GM04503 (cell line): ENCODE measurements at places on chromosomes 3 and 15.
A peak's percentile ranks its signal among the peaks of the same experiment; 100 is the strongest.

DNA sequence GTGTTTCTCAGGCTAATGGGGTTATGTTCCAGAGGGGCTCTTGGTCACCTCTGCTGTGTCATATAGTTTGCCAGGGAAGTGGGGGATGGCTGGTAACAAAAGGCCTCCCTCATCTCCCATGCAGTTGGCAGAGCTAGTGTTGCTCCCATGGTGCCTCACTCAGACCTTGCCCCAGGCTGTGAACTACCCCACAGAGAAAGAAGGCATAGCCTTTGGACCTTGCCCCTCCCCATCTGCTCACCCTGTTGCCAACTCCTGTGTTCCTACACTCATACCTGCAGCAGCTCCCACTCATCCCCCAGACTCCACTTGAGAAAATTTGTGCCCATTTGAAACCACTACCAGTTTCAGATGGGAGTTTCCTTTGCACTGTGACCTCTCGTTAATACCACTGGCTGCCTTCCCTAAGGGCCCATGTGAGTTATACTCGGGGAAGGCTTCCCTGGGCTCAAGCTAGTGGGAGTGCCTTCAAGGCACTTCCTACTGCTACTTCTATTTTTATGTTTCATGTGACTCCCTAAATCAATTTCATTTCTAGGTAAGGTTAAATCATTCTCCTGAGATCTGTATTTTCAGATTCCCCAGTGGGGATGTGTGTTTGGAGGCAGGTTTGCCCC lies 25.3 kb upstream of the COPB2 start:
- DNase-seq: no peak

DNA sequence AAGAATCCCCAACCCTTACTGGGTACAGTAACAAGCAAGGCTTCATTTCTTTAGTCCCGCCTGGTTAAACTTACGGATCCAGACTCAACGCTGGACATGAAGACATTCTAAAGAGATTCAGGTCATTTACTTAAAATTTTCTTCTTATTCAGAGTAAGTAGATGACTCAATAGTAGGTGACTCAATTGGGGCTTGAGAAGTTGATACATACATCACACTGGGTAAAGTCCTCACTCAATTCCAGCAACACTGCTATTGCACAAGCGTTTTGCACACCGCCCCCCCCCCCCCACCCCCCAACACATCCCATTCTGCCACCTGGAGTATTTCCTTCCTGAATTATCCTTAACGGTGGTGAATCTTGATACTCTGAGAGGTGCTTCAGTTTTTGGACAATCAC lies 610.0 kb downstream of the FOXP1 start:
- DNase-seq: no peak

DNA sequence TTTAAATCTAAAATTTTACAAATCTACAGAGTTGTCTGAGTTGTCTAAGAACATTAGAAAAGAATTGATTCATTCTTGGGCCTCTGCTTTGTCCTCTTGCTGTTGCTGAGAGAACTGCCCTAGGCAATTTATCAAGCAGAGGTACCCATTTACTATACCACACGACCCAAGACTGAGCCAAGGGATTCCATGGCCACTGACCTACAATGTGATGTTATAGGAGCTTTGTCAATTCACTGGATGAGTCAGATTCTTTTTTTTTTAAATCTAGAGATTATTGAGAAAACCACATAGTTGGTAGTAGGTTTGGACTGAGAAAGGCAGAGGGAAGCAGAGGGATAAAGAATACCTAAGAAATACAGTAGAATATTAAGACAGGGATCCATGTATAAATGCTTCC lies 55.3 kb downstream of the TRAT1 start:
- no peak for DNase-seq

GRCh38 chr3:45084820-45085816 lies 59.0 kb downstream of the CLEC3B start:
- peak; percentile 83 for DNase-seq

DNA sequence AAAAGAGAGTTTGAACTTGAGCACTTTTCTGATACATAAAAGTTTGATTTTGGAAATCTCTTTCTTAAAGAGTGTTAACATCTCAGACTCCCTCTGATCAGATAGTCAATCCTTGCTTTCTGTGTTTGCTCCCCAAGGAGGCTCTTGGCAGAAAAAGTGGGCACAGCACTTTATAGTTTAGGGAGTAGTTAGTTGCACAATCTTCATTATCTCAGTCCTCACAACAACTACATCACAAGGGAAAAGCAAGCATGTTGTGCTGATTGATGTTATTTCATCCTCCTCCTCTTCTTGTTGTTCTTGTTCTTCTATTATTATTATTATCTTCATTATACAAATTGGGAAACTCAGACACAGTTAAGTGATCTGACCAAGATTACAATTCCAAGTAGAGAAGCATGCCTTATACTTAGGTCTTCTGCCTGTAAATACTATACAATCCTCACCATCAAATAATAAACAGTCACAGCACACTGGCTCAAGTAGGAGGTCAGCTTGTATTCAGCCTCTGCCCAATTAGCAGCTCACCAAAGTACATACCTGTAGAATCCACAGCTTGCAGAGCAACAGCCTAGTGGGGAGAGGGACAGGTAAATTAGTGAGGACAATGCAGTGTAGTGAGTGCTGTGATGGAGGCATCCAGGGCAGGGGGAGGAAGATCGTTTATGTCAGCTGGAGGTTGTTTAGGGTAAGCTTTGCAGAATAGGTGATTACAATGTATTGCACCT lies 304.1 kb upstream of the MME start:
- DNase-seq: no peak

DNA sequence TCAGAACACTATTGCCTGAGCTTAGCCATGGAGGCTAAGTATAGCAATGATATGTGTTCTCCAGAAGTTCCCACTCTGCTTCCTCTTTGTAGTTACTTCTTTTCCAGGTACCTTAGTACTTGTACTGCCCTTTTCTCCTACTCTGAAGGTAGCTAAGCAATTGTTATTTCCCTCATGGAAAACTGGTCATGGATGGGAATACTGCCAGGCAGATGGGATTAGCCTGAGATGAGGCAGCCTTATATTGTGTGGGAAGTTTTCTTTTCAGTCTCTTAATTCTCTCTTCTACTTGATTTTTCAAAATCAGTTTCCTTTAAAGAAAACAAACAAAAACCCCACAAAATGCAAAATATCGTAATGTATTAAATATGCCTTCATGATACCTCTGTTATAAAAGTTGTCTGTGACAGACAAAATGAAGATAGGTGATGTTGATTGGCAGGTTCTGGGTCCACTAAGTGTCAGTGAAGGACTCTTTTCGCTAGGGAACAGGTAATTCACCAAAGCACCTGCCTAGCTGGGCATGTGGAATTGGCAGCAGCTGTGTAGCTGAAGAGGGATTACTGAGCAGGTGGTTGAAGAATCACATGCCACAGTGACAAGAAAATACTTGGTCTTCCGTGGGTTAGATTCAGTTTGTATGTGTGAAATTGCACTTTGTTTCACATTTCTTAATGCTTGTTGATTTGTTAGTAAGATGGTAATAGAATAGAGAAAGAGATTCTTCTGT lies 4.1 kb downstream of the ZNF609 start:
- no peak for DNase-seq

DNA sequence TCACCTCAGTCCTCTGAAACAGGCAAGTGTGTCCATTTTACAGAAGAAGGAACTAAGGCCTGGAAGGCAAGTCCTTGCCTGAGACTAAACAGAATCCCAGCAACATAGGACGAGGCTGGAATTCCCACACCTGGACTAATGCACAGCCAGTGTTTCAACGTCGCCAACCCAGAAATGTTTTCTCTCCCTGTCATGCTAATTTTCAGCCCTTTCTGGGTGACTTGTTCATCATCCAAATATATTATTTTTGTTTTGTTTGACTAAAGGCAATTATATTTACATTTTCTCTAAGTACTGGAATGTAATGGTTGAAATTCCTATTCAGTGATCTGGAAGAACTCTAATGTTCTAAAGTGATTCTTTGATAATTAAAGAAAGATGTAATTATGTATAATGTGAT lies 51.8 kb downstream of the BTD start:
- DNase-seq: no peak

DNA sequence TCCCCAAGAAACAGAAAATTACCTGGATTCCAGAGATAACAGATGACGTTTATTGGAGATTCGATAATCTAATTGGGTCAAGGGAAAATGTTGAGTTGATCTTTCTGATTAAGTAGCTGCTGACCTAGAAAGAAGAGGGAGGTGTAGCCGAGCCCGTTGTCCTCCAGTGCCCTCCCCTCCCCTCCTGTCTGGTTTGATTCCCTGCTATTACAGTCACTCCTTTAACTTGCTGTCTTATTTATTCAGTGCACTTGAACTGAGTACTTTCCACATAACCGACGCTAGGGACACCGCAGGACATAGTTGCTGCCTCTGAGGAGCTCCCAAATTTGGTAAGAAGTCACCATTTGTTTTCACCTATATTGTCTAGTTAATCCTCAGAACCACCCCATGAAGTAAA lies 103.7 kb downstream of the AQP9 start:
- DNase-seq: no peak

DNA sequence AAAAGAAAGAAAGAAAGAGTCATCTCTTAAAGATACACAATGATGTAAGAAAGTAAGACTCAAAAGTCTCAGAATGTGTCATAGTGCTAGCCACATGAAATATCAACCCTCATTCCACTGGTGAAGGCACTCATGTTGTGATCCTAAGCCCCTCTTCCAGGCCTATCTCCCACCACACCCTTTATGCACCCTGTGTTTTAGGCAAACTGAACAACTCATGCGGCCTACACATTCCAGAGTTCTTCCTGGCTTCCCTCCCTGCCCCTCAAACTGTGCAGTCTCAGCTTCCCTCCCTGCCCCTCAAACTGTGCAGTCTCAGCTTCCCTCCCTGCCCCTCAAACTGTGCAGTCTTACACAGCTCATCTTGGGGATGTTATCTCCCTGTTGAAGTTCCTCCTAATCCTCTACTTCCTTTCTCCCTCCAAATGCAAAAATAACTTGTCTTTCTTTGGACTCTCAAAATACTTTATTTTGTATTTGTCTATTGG lies 69.0 kb upstream of the FNDC3B start:
- no peak for DNase-seq

- peak; percentile 76 for DNase-seq
These were observed 66.9 kb upstream of the MYO5C start for GRCh38 chr15:52362497-52362896.

DNA sequence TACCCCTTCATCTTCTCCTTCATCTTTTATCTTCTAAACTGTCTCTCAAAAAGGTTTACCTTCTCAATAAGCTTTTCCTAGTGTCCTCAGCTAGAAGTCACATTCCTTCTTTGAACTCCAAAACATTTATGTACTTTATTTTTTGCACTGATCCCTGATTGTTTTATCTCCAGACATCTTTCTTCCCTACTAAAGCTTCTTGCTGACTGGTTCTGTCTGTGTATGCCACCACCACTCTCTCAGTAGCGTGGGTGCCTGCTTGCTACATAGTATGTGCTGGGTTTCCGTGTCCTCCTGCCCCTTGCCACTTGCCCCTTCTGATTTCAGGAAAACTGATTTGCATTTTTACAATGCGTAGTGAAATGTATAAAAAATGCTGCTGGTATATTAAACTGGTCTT lies 24.0 kb downstream of the GTF2E1 start:
- DNase-seq: no peak

DNA sequence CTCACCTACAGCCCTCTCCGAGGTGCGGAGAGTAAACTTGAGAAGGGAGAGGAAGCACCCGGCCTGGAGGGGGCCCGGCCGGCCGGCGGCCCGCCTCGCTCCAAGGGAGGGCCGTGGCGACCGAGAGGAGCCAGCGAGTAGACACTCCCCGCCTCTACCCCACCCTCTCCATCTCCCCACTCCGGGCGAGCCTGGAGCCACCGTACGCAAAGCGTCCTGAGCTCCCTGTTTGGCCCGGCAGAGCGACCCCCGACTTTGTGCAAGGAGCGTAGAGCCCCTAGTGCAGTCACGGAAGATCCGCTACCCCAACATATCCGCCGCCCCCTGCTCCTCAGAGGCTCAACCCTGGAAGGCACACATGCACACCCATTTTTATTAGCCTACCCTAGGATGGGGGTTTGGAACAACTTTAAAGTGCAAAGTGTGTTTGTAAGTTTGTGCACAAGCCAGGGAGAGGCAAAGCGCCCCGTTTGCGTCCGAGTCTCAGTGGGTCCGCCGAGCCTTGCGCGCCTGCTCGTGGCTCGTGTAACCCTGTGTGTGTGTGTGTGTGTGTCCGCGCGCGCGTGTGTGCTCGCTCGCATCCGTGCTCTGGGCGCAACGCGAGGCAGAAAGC lies 508 bp upstream of the SMAD6 start:
- no peak for DNase-seq

DNA sequence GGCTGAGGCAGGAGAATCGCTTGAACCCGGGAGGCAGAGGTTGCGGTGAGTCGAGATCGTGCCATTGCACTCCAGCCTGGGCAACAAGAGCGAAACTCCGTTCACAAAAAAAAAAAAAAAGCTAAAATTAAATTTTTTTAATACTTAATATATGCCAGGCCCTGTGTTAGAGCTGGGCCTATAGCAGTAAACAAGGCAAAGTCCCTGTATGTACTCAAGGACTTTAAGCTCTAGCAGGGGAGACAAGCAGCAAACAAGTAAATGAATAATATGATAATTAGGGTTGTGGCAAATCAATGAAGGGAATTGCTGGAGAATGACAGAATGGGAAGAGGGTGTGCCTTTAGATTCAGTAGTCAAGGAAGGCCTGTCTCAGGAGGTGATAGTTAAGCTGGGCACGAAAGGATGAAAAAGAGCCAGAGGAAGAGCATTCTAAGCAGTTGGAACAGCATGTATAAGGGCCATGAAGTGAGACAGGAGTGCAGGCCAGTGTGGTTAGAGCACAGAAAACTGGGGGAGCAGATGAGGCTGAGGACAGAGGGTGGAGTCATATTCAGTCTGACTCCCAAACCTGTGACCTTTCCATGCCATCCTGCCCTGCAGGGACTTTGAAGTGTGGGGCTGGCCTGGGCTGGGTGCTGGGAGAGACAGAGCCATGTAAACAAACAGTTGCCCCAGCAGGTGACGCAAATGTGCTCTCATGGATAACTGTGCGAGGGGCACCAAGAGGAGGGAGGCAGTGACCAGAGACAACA lies 6.6 kb upstream of the RAF1 start:
- DNase-seq: no peak

- DNase-seq: no peak
These were observed 36.2 kb downstream of the ZXDC start for GRCh38 chr3:126439346-126439967.

DNA sequence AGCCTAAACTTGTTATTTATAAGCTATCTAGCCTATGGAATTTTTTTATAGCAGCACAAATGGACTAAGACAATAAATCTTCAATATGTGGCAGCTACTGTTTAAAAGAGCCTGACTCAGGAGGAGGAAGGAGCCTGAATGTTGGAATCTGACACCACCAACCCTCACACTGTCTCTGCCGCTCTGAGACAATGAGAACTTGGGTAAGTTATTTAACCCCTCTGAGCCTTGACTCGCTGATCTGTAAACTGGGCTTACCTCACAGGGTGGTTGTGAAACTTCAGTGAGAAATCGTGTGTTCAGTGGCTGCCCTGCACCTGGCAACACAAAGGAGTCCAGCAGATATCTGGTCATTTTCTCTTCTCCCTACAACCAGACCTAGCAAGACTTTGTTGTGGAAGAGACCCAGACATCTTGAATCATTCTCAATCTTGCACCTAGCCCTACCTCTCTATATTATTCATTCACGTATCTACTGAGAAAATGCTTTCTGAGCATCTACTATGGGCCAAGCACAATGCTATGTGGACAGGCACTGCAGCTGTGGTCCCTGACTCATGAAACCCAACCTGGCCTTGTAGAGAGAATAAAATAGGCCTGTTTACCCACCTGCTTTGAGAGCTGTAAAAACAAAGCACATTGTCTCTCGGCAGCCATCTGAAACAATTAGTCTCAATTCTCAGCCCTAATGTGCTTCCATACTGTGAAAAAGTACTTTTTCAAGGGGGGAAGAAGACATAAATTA lies 81.9 kb upstream of the SLC25A36 start:
- DNase-seq: no peak

- no peak for DNase-seq
These were observed 25.0 kb downstream of the TCF12 start for GRCh38 chr15:56943403-56943802.
